HCEC 1CT (cell line): ENCODE measurements at places on chromosomes 5 and 9.

GRCh38 chr5:93460286-93460685, 120.7 kb downstream of the NR2F1-AS1 start:
- no peak for DNase-seq

GRCh38 chr5:139369181-139369580, 13.9 kb downstream of the SLC23A1 start:
- DNase-seq, result peak; percentile 75

- peak; percentile 29 for DNase-seq
Measured at GRCh38 chr5:142000704-142001484, 11.9 kb downstream of the GNPDA1 start.

DNA sequence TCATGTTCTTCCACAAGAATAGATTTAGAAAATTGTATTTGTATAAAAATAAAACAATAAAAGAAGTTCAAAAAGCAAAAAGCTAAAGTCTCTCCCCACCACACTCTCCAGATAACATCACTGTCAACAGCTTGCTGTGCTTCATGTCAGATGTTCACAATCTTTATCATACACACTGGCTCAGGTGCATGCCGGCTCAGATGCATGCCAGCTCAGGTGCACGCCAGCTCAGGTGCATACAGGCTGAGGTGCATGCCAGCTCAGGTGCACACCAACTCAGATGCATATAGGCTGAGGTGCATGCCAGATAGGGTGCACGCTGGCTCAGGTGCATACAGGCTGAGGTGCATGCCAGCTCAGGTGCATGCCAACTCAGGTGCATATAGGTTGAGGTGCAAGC, 26.5 kb downstream of the SEMA4D start:
- DNase-seq, result no peak

DNA sequence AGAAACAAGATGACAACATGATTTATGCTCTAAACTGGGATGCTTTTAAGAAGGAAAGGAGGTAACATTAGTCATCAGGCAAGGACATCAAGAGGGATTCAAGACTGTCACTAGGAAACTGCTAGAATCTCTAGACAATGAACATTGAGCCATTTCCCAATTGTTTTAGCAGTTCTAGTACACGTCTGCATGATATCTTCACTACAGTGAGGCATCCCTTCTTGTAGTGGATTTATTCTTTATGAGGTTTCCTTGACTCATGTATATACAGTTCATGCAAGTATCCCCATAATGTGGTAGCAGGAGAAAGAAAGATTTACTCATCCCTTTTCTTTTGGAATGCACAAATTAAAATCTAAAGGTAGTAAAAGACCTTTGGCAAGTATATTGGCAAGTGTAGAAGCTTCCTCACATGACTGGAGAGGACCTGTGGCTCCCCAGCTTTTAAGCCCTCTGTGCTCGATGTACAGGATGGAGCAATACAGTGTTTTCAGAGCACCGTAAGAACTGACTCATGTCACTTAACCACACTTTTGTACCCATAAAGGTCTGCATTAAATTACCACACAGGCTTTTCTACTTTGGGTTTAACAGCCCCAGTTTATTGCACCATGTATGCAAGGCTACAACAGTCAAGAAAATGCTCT, 335.9 kb downstream of the SEMA5A start:
- peak; percentile 75 for DNase-seq

GRCh38 chr5:5544094-5544663, 121.7 kb downstream of the ICE1 start:
- DNase-seq, result no peak

- DNase-seq, result no peak
Measured at GRCh38 chr5:140106101-140106500, 7.8 kb upstream of the PURA start.

DNA sequence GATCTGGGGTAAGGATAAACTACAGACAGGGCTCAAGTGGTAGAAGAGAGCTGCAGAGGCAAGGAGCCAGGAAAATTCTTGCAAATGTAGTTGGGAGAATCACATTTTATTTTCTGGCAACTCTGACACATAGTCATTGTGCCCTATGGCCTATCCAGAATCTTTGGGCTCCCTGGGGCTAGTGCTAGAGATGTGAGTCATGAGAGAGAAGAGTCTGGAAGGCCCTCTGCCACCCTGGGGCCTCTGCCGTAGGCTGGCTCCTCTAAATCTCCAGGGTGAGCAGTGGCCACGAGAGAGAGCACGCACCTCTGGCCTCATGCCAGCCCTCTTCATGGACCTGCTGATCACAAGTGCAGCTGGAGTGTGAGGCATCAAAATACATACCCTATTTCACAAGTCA, 74.3 kb upstream of the SSBP2 start:
- DNase-seq, result peak; percentile 69

GRCh38 chr5:87260604-87261192, 7.0 kb upstream of the RASA1 start:
- DNase-seq, result no peak

DNA sequence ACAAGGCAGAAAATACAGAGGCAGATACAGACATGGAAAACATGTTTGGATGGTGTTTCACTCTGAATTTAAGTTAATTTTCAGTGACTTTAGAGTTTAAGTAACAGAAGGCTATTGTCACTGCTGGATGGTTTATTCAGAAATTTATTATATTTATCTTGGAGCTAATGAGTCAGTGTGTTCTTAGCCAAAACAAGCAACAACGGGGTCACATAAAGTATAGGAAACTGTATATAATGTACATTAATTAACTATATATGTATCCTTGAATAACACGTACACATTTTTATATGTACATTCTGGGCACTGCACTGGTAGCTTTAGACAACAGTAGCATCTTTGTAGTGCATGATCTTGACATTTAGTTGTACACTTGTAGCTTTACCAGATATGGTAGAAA, 30.7 kb downstream of the CYLC2 start:
- no peak for DNase-seq

DNA sequence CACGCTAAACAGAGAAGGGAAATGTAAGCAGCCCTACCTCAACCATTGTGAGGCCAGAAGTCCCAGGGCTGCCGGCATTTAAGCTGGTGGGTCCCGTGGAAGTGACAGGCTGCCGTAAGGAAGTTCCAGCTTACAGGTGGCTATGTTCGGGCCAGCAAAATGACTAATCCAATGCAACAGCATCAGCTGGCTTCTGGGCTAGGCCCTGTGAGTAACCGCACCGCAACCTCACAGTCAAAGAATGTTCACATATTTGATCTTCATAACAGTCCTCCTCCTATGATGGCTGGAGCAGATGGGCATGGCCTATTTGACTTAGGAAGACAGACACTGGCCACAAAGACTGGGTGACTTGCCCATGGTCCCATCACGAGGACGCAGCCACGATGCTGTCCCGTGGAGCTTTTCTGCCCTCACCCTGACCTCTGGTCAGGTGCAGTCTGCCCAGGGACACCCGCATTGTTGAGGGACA, 88.2 kb downstream of the LIFR start:
- DNase-seq, result peak; percentile 97

- no peak for DNase-seq
Measured at GRCh38 chr5:179151286-179152118, 91.3 kb downstream of the ZNF354C start.

DNA sequence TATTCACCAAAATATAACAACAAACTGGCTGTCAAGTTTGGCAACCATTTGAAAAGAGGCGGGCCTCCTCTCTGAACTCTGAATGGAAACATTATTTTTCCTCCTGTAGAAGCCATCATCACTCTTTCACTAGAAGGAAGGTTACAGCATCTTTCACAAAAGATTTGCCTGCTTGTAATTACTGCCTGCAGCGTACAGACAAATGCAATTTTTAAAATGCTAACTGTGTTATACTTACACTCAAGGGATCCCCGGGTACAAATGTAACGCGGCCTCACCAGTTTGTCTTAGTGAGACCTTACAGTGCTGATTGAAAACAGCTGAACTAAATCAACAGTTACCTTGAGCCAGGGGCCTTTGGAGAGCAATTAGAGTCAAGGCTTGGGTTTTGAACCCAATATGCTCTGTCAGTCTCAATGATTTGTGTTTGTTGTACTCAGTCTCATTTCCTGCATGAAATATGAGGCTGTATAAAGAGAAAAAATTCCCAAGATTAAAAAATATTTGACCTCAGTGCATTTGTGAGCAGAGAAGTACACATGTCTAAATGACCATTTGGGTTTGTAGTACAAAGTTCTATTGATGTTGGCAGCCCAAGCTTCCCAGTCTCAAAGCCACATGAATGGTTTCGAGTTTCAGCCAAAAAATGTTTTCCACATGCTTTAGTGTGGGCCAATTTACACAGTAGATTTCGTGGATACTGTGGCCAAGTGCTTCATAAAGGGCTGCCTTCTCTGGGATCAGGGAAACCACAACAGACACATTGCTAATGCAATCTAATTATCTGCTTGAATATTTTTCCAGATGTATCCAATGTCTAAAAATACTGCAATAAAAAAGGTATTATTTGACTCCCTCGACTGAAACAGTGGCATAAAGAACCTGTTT, 500.0 kb downstream of the SPATA31D1 start:
- DNase-seq, result no peak

DNA sequence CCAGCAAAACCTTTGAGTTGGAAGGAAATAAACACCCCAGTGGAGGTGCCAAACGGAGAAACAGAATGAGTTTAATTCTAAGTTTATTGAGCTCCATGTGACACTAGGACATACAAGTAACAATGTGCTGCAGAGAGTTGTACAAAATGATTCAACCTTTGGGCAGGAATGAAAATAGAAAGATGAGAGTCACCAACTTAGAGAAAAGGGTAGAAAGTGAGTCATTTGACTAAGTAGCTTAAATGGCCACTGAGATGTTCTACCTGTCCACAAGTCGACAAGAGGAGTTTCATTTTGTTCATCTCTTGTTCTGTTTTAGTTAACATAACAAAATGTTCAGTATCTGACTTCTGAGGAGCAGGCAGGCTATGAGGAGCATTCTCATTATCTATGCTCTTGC, 284.7 kb downstream of the NR2F1-AS1 start:
- no peak for DNase-seq

DNA sequence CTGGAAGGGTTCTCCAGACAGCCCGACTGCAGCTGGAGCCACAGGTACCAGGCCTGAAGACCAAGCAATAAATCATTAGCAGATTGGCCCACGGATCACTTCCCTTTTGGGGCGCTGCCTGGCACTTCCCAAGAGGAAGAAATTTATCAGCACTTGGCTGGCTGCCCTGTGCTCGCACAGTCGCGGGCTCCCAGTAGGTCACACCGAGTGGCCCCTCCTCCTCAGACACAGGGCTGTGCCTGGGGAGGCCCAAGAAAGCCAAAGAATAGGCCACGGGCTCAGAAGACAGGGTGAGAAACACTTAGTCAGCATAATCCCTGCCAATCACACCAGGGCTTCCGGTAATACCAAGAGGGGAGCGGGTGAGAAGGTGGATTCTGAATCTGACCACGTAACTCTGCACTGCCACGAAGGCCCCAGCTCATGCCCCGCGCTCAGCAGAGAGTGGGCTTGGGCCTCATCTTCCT, 115.7 kb upstream of the MSX2 start:
- no peak for DNase-seq

DNA sequence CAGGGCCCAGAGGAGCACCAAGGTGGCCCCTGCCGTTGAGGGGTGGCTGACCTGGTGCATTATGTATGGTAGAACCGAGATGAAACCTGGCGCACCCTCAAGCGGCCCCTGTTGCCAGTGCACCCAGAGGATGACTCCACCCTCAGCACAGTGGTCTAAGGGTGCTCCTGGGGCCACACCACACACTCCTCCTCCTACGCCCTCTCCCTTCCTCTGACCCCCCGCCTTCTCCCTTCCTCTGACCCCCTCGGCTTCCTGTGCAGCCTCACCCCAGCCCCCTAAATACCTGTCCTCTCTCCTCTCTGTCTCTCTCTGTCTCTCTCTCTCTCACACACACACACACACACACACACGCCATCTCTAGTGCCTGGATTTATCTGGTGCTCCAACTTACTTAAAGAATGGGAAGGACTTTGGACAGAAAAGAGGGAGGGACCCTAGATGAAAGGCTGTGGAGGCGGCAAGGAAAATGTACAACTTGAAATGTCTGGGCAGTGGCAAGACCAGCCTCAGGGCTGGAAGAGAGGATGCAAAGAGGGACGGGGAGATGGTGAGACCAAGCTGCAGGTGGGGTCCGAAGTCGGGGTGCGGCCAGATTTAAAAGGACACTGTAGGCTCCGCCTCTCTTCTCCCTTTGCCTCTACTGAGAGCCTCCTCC, 18.2 kb upstream of the SLC30A5 start:
- DNase-seq, result no peak

DNA sequence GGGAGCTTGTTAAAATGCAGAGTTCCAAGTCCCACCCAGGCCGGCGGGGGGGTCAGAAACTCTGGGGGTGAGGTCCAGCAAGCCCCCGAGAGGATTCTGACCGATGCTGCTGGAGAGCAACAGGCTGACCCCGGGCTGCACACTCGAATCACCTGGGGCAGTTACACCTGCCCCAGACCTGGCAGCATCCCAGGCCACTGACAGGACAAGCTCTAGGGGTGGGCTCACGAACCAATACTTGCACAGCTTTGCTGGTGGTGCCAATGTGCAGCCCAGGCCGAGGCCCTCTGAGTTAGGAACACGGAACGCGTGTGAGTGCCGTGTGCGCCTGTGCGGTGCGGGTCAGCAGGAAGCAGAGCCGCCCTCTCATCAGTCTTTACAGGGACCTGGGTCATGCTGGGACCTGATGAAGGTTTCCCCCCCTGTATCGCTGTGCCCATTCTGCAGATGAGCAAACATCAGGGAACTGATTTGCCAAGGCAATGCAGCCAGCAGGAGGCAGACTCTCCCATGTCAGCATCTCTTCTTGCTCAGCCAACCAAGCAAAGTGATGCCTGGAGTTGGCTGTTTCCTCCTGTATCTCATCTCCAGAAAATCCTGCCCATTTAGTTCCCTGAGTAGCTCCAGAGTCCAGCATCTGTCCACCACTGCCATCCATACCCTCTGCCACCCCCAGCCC, 16.3 kb downstream of the FAM163B start:
- DNase-seq, result no peak

DNA sequence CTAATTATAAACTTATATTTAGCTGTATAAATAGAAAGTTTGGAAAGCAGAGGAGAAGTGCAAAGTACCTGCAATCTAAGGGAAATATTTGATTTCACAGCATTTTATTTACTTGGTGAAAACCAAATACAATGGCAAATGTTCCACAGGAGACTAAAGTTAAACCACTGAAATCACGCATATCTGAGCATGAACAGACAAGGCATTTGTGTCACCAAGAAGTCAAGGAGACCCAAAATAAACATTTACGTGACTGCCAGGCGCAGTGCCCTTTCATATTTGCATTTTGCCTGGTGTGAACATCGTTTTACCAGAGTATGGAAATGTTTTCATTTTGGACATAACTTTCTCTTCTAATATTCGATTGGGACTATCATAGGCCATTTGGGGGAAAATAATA, 20.6 kb downstream of the UGCG start:
- DNase-seq, result no peak

- no peak for DNase-seq
Measured at GRCh38 chr5:171149772-171150171, 159.3 kb upstream of the TLX3 start.
